Suprapubic skin (tissue), 4 donors: ENCODE measurements at places on chromosomes 4 and X.

GRCh38 chrX:134388161-134389109 is 71.5 kb upstream of the HPRT1 start:
- no peak overlapping the region for H3K27ac ChIP-seq
- no peaks in the 10 kb centered on the region for H3K4me1 ChIP-seq
- H3K4me3 ChIP-seq = no peak overlapping the region
- H3K36me3 ChIP-seq = no peaks in the 10 kb centered on the region
- no peak for DNase-seq
- H3K27me3 ChIP-seq = no peaks in the 10 kb centered on the region

- H3K4me1 ChIP-seq = no peaks in the 10 kb centered on the region
- H3K27me3 ChIP-seq = no peaks in the 10 kb centered on the region
- H3K36me3 ChIP-seq = no peaks in the 10 kb centered on the region
- no peak overlapping the region for H3K27ac ChIP-seq
- no peak for DNase-seq
Measured at GRCh38 chr4:125547836-125548235, 233.1 kb downstream of the FAT4 start.

GRCh38 chr4:39933671-39934590 is 43.8 kb downstream of the PDS5A start:
- DNase-seq = no peak
- H3K4me1 ChIP-seq = peaks cover 28% of the 10 kb centered on the region
- H3K36me3 ChIP-seq = no peaks in the 10 kb centered on the region
- H3K27ac ChIP-seq = no peak overlapping the region
- no peaks in the 10 kb centered on the region for H3K27me3 ChIP-seq
- H3K4me3 ChIP-seq = no peak overlapping the region

DNA sequence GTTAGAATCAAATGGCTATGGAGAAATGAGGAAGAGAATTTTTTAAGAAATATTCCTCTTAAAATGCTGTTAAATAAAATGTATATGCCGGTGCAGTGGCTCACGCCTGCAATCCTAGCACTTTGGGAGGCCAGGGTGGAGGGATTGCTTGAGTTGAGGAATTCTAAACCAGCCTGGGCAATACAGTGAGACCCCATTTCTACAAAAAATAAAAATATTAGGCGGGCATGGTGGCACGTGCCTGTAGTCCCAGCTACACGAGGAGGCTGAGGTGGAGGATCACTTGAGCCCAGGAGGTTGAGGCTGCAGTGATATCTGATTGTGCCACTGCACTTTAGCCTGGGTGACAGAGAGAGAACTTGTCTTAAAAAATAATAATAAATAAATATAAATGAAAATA is 7.9 kb upstream of the FUNDC1 start:
- no peak for DNase-seq
- H3K4me3 ChIP-seq = no peak overlapping the region
- no peaks in the 10 kb centered on the region for H3K4me1 ChIP-seq
- H3K36me3 ChIP-seq = no peaks in the 10 kb centered on the region
- H3K27me3 ChIP-seq = no peaks in the 10 kb centered on the region

- H3K27ac ChIP-seq = no peak overlapping the region
- no peaks in the 10 kb centered on the region for H3K27me3 ChIP-seq
- no peaks in the 10 kb centered on the region for H3K36me3 ChIP-seq
- no peak overlapping the region for H3K4me3 ChIP-seq
- H3K4me1 ChIP-seq = peaks cover 8% of the 10 kb centered on the region
Measured at GRCh38 chr4:105179539-105180401, 33.1 kb downstream of the TET2 start.

DNA sequence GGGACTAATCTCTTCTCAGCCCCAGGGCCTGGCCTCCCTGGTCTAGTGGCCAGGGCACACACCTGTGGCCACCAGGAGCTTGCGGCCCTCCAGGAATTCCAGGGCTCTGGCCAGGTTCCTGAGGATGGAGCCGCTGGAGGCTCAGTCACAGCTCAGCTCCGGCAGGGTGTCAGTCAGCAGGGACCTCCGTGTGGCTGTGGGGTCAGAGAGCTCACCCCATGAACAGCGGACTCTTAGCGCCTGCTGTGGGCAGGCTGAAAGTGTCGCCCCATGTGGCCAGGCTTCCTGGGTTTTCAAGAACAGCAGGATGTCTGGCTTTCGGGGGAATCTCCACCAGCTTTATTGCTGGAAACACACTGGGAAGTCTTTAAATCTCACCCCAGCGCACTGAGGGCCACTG is 19.3 kb upstream of the SH3TC1 start:
- H3K36me3 ChIP-seq = no peaks in the 10 kb centered on the region
- DNase-seq = no peak
- H3K27me3 ChIP-seq = no peaks in the 10 kb centered on the region
- peaks cover 39% of the 10 kb centered on the region for H3K4me1 ChIP-seq

DNA sequence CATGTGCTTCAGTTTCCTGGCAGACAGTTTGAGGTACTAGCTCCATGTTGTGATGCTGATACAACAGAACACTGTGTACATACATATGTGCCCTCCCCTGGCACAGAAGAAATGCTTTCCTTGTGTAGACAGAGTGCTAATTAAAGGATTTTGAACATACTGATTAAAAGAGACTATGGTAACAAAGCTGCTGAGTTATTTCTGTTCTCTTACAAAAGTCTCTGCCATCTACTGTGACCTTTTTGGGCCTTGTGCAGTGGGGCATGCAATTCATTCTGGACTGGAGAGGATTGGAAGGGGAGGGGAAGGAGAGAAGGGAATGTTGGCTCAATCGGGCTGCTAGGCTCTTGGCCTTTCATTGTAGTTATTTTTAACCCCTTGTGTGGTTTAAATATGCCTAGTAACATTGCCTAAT is 6.0 kb downstream of the PDLIM5 start:
- H3K27me3 ChIP-seq = no peaks in the 10 kb centered on the region
- H3K36me3 ChIP-seq = peaks cover 6% of the 10 kb centered on the region
- H3K4me3 ChIP-seq = peak overlapping the region; percentile 5
- no peak for DNase-seq
- H3K4me1 ChIP-seq = peaks cover 68% of the 10 kb centered on the region

GRCh38 chr4:1969928-1970723 is 38.6 kb downstream of the NELFA start:
- peaks cover 33% of the 10 kb centered on the region for H3K36me3 ChIP-seq
- DNase-seq = no peak
- H3K4me1 ChIP-seq = no peaks in the 10 kb centered on the region
- H3K4me3 ChIP-seq = no peak overlapping the region
